Progenitor cell of endocrine pancreas (in vitro differentiated cells): ENCODE measurements at places on chromosomes 2 and 18.
A peak's percentile ranks its signal among the peaks of the same experiment; 100 is the strongest.

DNA sequence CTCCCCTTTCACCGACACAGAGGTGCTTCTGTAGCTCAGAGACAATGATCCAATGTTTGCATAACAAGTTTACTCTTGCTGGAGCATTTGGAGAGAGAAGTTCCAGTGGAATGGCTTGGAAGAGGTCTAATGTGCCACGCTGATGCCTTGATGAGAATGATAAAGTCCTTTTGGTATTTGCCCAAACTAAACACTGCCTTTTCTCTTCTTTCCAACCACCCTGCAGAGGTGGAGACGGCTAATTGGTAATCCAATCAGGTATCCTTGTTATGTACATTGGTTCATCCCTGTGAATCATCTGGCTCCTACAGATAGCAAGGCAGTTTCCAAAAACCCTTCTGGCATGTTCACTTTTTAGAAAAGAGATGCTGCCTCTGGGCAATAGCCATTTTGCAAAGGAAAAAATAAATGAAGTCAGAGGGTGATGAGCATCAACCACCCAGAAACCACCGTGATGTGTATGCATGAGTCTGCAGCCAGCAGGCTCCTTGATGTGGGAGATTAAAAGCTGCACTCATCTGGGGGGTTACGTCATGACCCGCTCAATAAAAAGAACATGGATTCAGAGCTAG lies 40.6 kb downstream of the KIAA2012 start:
- peaks cover 10% of the 10 kb centered on the region for H3K27me3 ChIP-seq
- no peak for DNase-seq
- H3K4me1 ChIP-seq, result peaks cover 8% of the 10 kb centered on the region

GRCh38 chr2:206241736-206242135 lies 32.7 kb upstream of the ZDBF2 start:
- no peak for DNase-seq
- no peaks in the 10 kb centered on the region for H3K36me3 ChIP-seq
- H3K4me3 ChIP-seq, result no peak overlapping the region
- no peak overlapping the region for H3K27ac ChIP-seq
- H3K4me1 ChIP-seq, result no peaks in the 10 kb centered on the region

DNA sequence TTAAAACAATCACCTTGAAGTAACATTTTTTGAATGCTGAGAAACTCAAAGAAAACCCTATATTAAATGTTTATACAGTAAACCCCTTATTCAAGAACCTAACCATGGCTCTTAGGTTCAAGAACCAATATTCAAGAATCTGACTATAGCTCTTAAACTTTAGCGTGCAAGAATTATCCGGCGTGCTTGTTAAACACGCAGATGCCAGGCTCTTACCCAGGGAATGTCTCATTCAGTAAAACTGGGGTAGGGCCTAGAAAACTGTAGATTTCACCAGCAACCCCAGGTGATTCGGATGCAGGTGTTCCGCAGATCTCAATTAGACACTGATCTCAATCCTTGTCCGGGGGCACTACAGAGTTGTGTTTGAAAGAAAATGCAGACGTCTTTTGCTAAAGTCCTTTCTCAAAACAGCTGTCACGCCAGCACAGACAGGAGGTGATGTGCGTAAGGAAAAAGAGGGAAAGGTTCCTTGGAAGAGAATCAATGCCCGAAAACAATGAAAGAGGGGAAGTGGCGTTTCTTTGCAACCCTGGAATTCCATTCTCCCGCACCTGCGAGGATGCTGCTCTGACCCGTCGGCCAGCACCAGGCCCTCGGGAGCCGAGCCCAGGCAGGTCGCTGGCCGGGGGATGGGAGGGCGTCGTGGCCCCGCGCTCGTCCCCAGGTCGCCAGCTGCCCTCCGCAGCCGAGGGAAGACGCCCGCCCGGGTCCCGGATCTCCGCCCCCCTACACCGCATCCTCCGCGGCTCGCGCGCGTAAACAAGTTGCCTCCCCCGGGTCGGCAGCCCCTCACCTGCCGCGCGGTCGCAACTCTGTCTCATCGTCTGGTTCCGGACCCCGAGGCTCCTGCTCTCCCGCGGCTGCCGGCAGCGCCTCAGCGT lies 851 bp downstream of the EIF2AK3 start:
- no peaks in the 10 kb centered on the region for H3K27me3 ChIP-seq
- peak overlapping the region; percentile 99 for H3K27ac ChIP-seq
- DNase-seq, result peak; percentile 44
- H3K4me3 ChIP-seq, result peak overlapping the region; percentile 92
- peaks cover 8% of the 10 kb centered on the region for H3K4me1 ChIP-seq

DNA sequence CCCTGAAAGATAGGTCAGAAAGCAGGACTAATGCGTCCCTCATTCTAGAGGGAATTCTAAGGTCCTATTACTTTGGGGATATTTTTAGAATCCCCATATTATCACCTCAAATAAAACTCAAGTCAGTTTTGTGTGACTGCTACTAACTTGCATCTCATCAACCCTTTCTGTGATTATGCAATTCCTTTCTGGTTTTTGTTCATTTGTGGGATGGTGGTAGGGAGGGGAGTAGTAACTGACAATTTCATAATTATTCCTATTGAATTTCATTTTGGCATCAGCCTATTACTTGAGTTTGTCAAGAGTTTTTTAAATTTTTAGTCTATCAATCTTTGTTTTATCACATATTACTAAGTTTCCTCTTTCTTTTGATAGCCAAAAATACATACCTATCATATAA lies 28.4 kb upstream of the TANK start:
- no peaks in the 10 kb centered on the region for H3K27me3 ChIP-seq
- H3K36me3 ChIP-seq, result no peaks in the 10 kb centered on the region
- DNase-seq, result no peak
- peaks cover 26% of the 10 kb centered on the region for H3K4me1 ChIP-seq
- H3K27ac ChIP-seq, result no peak overlapping the region
- H3K4me3 ChIP-seq, result no peak overlapping the region

DNA sequence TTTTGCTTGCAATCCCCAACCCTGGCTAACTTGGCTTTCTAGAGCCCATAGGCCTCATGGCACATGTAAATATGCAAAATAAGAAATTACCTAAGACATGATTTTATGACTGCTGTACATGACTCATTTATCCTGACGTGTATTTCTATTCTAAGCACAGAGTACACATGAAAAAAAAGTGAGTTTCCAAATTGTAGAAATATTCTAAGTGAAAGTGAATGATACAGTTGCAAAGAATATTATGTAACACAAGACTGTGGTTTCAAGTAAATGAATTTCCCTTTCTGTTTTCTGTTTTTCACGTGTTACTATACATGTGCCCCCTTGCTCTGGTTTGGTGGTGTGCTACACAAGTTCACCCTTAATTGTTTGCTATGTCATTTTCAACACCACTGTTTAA lies 162.4 kb downstream of the LRP1B start:
- no peak overlapping the region for H3K27ac ChIP-seq
- DNase-seq, result no peak
- H3K27me3 ChIP-seq, result no peaks in the 10 kb centered on the region
- H3K4me3 ChIP-seq, result no peak overlapping the region

DNA sequence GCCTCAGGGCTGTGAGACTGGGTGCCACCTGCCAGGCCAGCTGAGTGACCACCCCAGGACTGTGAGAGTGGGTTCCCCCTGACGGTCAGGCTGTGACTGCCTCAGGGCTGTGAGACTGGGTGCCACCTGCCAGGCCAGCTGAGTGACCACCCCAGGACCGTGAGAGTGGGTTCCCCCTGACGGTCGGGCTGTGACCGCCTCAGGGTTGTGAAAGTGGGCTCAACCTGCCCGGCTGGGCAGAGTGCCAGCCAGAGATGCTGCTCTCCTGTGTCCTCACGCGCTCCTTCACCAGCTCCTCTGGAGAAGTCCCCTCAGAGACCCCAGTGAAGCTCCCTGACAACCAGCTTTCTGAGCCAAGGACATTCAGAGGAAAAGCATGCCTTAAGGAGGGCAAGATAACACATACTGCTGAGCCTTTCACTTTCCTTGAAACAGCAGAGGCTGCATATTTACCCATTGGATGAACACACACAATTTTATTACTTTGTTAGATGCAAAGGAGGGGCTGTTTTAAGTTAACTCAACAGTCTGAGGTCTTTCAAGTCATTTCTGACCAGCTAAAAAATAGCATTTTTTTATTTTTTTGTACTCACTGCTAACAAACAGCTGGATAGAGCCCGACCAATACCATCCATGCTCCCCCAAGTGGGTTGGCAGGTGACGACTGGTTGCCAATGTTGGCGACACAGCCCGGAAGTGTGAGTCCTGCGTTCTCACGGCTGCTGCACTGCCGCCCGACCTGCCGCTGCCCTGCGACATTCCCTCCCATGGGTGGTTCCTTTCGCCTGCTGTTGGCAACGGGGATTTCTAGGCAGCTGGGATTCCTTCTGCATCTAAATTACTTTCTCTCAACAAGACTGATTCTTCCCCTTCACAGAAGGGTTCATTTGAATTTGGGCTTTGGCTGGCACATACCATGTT lies 70.7 kb downstream of the NDUFA10 start:
- no peaks in the 10 kb centered on the region for H3K4me1 ChIP-seq
- no peak overlapping the region for H3K27ac ChIP-seq
- no peak for DNase-seq
- H3K36me3 ChIP-seq, result no peaks in the 10 kb centered on the region

DNA sequence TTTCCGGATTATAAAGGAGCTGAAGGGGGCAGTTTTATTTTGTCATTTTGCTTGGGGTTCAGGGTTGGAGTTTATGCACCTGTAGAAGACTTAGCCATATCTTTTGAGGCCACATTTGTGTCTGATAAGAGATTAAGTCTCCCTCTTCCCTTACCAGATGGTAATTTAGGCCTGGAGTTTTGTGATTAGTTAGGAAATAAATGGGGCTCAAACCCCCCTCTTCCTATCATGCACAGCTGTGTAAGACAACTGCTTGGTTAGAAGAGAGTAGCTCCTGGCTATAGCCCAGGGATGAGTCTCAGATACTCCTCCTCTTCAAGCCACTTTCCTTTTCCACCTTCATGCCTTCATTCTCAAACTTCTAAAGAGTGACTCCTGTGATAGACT lies 802 bp upstream of the SAP130 start:
- peaks cover 13% of the 10 kb centered on the region for H3K4me1 ChIP-seq
- H3K36me3 ChIP-seq, result no peaks in the 10 kb centered on the region
- no peak for DNase-seq
- peaks cover 19% of the 10 kb centered on the region for H3K27me3 ChIP-seq

GRCh38 chr18:44805176-44805575 lies 124.5 kb downstream of the SETBP1 start:
- H3K27ac ChIP-seq, result no peak overlapping the region
- H3K36me3 ChIP-seq, result peaks cover 9% of the 10 kb centered on the region
- no peak overlapping the region for H3K4me3 ChIP-seq
- H3K27me3 ChIP-seq, result no peaks in the 10 kb centered on the region
- H3K4me1 ChIP-seq, result peaks cover 26% of the 10 kb centered on the region

DNA sequence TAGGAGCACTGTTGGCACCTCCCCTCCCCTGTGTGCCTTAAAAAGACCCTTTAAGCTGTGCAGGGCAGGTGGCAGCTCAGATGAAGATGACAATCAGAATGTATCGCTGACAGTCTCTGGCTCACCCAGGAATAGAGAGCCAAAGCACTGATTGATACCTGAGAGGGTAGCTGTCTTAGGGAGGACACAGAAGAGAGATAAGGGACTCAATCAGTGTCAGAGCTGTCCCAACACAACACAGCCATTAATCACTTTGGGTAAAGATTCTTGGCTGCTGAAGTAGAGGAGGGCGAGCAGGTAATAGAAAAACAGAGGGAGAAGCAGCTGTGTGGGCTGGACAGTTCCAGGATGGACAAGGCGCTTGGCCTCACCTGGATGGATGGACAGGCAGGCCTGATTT lies 124.9 kb downstream of the NRP2 start:
- H3K4me1 ChIP-seq, result peaks cover 23% of the 10 kb centered on the region
- no peak for DNase-seq
- no peak overlapping the region for H3K4me3 ChIP-seq
- no peaks in the 10 kb centered on the region for H3K27me3 ChIP-seq
- H3K27ac ChIP-seq, result no peak overlapping the region
- no peaks in the 10 kb centered on the region for H3K36me3 ChIP-seq

GRCh38 chr18:45253056-45253565 lies 362.2 kb upstream of the SLC14A2 start:
- no peak for DNase-seq
- H3K4me1 ChIP-seq, result peaks cover 3% of the 10 kb centered on the region
- no peak overlapping the region for H3K4me3 ChIP-seq
- no peak overlapping the region for H3K27ac ChIP-seq
- H3K36me3 ChIP-seq, result no peaks in the 10 kb centered on the region

- no peaks in the 10 kb centered on the region for H3K36me3 ChIP-seq
- no peak overlapping the region for H3K27ac ChIP-seq
- H3K27me3 ChIP-seq, result no peaks in the 10 kb centered on the region
- H3K4me3 ChIP-seq, result no peak overlapping the region
- peaks cover 3% of the 10 kb centered on the region for H3K4me1 ChIP-seq
Measured at GRCh38 chr2:161090411-161090810, 69.8 kb upstream of the TANK start.

GRCh38 chr2:190409616-190410015 lies 1.5 kb downstream of the MFSD6 start:
- H3K27ac ChIP-seq, result no peak overlapping the region
- no peaks in the 10 kb centered on the region for H3K36me3 ChIP-seq
- H3K4me1 ChIP-seq, result peaks cover 1% of the 10 kb centered on the region
- H3K27me3 ChIP-seq, result peaks cover 18% of the 10 kb centered on the region

- H3K4me1 ChIP-seq, result peaks cover 27% of the 10 kb centered on the region
- peaks cover 2% of the 10 kb centered on the region for H3K36me3 ChIP-seq
- no peak overlapping the region for H3K27ac ChIP-seq
- H3K4me3 ChIP-seq, result no peak overlapping the region
- H3K27me3 ChIP-seq, result peaks cover 26% of the 10 kb centered on the region
Measured at GRCh38 chr2:43461453-43462073, 134.3 kb downstream of the THADA start.

DNA sequence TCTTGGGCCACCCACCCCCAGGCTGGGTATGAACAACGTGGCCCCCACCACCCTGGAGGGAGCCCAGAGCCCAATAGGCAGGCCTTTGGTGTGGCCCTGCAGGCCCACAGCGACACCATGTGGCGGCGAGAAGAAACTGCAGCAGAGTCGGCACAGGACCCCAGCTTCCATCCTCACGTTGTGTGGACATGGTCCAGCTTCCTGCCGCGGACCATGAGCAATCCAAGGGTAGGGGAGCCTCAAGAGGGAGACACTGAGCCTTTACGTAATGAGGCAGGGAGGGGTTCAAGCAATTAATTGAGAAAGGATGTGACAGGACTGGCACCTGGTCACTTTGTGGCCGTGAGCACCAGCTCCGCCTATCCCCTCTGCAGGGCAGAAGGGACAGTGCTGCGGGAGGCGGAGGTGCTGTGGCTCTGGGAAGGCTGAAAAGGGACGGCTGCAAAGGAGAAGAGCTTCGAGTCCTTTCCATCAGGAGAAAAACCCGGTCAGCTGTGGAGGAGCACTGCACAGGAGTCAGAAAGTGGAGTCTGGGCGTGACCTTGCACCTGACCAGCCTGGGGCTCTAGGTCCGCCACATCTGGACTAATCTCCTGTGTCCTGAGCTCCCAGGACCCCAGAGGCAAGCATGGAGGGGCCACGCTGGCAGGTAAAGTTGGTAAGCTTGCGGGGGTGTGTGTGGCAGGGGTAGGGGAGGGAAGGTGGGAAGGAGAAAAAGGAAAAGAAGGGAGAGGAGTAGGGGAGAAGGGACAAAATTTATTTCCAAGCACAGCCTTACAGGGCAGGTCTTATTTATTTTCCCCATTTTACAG lies 44.9 kb downstream of the TMEM37 start:
- peak overlapping the region; percentile 74 for H3K27ac ChIP-seq
- H3K4me3 ChIP-seq, result peak overlapping the region; percentile 29
- H3K27me3 ChIP-seq, result no peaks in the 10 kb centered on the region
- peaks cover 3% of the 10 kb centered on the region for H3K36me3 ChIP-seq
- H3K4me1 ChIP-seq, result peaks cover 22% of the 10 kb centered on the region
- peak; percentile 49 for DNase-seq
